ENCODE measurements at places on chromosomes 16 and 17.

GRCh38 chr16:66265556-66266141, 100.8 kb upstream of the CDH5 start:
- DNase-seq = no peak

DNA sequence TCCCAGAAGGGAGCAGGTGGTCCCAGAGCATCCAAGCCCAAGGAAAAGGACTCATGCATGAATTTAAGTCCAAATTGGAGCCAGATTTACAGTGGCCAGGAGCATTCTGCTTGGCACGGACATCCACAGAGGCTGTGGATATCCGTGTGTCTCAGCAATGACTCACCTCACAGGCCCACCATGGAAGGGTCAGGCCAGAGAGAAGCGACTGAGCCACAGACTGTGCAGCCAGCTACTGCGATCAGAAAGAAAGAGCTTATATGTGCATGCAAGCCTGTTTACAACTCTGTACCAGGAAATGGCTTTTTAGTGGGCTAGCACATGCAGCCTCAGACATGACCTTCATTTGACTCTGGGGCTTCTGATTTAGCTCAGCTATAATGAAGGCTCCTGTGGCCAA, 231.0 kb downstream of the C16orf95 start:
- no peak for DNase-seq

- DNase-seq = peak; percentile 99
Measured at GRCh38 chr16:4768549-4769305, 1.8 kb upstream of the ZNF500 start.

GRCh38 chr17:19374136-19374535, 4.2 kb upstream of the MAPK7 start:
- DNase-seq = no peak

DNA sequence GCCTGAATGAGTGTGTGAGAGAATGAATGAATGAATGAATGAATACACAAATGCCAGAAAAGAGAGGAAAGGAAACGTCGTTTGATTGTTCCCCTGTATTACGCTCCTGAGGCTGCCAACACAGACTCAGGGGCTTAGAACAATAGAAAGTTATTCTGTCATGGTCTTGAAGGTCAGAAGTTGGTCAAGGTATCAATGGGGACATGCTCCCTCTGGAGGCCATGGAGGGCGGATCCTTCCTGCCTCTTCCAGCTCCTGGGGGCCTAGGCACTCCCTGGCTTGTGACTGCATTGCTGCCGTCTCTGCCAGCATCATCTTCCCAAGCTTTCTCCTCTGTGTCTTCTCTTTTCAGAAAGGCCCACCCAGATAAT, 1.5 kb upstream of the SLC38A8 start:
- no peak for DNase-seq

- no peak for DNase-seq
Measured at GRCh38 chr17:61904094-61904710, 23.6 kb downstream of the INTS2 start.

DNA sequence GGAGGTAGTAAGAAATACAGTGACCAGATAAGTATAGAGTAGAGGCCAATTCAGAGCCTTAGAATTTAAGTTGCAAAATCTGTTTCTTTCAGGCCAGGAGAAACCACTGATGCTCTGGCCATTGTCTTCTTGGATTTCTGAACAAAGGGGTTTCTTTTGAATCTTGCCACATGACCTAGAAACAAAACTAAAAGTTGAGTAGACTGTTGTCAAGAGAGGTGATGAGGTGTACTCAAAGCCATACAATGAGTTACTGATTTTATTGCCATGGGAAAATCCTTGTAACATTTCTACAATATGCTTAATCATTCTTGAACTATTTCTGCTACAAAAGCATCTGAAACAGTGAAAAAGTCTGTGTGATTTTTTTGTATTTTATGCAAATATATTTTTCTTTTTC, 881.3 kb downstream of the CDH11 start:
- DNase-seq = no peak

GRCh38 chr17:14580499-14580898, 279.6 kb downstream of the HS3ST3B1 start:
- DNase-seq = no peak

GRCh38 chr16:51231702-51232101, 80.6 kb upstream of the SALL1 start:
- DNase-seq = no peak

DNA sequence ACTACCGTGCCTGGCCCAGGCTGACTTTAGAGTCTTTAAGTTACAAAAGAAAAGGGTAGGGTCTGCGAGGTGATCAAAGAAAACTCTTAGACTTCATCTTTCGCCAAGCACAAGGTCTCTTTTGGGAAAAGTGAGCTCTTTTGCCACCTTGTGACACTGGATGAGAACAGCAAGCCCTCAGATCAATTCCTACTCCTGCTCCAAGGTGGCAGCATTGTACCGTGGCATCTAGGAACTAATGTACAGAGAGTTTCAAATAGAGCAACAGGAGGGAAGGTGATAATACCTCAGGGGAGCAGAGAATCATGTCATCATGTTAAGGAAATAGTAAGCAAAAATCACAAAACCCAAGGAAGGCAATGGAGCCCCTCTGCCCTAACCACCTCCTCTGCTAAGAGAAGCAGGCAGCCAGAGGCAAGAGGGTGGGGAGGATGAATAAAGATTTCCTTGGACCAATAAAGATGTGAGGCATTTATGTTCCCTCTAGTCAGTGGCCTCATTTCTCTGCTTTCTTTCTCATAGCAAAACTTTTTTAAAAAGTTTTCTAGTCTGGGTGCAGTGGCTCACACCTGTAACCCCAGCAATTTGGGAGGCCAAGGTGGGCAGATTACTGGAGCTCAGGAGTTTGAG, 2.1 kb upstream of the C17orf78 start:
- DNase-seq = peak; percentile 77

GRCh38 chr16:78005881-78006280, 16.5 kb upstream of the CLEC3A start:
- DNase-seq = no peak

- DNase-seq = no peak
Measured at GRCh38 chr17:34811561-34811960, 149.7 kb downstream of the CCT6B start.
